ENCODE measurements at places on chromosomes 5 and 9.

GRCh38 chr5:35294976-35295375 is 64.7 kb upstream of the PRLR start:
- DNase-seq, result no peak

- DNase-seq, result no peak
Observed at GRCh38 chr9:85056203-85056572, 386.7 kb downstream of the NTRK2 start.

- DNase-seq, result no peak
Observed at GRCh38 chr5:172407822-172408221, 46.5 kb downstream of the SH3PXD2B start.

GRCh38 chr5:98630621-98631020 is 142.8 kb upstream of the RGMB start:
- no peak for DNase-seq

- no peak for DNase-seq
Observed at GRCh38 chr5:72386639-72387038, 66.5 kb downstream of the PTCD2 start.

- no peak for DNase-seq
Observed at GRCh38 chr5:95177456-95177855, 107.4 kb downstream of the MCTP1 start.

- DNase-seq, result peak; percentile 51
Observed at GRCh38 chr9:136409557-136410455, 608 bp downstream of the ENTR1 start.

GRCh38 chr9:127539259-127539981 is 72.7 kb upstream of the STXBP1 start:
- DNase-seq, result no peak

GRCh38 chr9:115006660-115007059 is 76.3 kb upstream of the TNFSF8 start:
- DNase-seq, result peak; percentile 69

DNA sequence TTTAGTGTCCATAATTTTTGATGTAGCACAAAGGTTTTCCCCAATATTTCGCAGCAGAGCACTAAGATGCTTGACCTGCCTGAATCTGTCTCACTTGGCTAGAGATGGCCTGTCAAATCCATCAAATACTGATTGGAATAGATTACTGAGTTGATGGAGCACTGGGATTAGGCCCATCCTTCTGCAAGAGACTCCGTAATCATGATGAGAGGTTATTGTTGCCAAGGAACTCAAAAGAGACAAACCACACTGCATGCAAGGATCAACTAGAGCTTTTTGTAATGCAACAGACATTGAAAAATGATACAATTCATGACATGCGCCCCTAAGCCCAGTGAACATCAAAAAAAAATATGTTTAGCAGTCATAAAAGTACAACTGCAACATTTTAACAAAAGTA is 585.3 kb upstream of the GRAMD2B start:
- no peak for DNase-seq

- DNase-seq, result no peak
Observed at GRCh38 chr9:93828331-93829097, 126.6 kb downstream of the BARX1 start.

DNA sequence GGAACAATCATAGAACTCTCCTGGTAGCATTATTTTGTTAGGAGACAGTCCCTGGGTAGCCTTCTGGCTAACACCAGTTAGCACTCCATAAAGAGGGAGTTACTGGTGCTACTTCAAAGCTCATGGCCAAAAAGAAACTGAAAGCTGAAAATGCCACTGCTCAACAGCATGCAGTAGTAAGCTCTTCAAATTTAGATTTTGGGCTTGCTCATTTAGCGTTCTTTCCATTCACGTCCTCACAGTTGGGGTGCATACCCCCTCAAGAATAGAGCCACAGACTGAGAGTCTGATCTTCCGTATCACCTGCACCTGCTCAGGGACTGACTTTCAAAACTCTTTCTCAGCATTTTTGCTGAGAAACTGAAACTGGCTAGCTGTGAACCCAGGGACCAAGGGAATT is 24.7 kb downstream of the NTRK2 start:
- no peak for DNase-seq

- DNase-seq, result peak; percentile 62
Observed at GRCh38 chr5:135829681-135830383, 4.6 kb upstream of the SLC25A48 start.

- DNase-seq, result no peak
Observed at GRCh38 chr9:10055886-10056395, 556.9 kb downstream of the PTPRD start.

DNA sequence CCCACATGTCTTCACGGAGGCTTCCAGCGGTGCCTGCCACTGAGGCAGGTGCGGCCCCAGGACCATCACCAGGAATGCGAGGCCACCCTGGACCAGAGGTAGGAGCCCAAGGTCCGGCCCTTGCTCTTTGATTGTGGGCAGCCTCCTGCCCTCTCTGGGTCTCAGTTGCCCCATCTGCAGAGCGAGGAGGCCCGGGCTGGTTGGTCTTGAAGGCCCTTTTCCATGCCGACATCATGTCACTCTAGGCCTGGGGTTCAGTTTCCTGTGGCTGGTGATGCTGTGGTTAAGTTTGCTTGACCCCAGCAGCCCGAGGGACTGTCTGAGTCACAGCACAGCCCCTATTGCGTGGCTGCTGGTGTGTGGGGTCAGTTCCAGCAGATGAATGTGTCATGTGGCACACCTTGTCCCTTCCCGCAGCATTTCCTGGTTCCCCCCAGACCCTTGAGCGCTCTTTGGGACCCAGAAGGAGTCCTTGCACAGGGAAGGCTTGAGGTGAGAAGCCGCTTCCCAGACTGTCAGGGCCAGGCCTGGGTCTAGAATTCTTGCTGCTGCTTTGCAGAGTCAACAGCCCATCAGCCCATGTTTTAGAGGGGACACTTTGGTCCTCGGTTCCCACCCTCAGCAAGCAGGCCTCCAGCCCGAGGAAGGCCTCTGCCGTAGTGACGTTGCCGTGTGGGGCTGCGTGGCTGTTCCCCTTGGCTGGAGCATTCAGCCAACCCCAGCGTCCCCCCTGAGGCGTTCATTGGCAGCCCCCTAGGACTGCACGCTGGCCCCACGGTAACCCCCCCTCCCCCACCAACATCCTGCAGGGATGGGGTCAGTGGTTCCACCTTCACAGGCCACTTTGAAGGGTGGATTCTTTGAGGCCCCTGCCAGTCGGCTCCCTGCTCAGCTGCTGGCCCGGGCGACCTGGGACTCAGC is 31.0 kb upstream of the HMCN2 start:
- no peak for DNase-seq

- DNase-seq, result no peak
Observed at GRCh38 chr5:107618242-107618641, 52.5 kb downstream of the EFNA5 start.

- DNase-seq, result no peak
Observed at GRCh38 chr5:96818125-96818788, 10.5 kb upstream of the ERAP1 start.

DNA sequence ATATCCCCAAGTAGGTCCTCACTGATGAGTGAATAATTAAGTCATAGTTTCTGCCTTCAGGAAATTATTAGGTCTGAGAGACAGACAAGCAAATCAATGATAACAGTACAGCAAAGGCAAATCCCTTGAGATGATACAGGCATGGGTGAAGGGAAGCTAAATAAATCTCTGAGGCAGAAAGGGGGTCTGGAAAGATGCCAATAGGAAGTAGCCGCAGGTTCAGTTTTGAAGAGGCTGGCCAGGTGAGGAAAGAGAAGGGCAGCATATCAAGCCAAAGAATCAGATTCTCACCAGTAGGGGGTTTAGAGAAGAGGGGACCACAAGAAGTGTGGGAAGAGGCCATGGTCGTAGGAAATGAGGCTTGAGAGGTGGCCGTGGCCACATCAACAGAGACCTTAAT is 85.8 kb downstream of the KIAA1958 start:
- no peak for DNase-seq

GRCh38 chr5:115985802-115986757 is 23.8 kb downstream of the LVRN start:
- no peak for DNase-seq

- DNase-seq, result no peak
Observed at GRCh38 chr5:72938206-72938605, 17.6 kb upstream of the FCHO2 start.

DNA sequence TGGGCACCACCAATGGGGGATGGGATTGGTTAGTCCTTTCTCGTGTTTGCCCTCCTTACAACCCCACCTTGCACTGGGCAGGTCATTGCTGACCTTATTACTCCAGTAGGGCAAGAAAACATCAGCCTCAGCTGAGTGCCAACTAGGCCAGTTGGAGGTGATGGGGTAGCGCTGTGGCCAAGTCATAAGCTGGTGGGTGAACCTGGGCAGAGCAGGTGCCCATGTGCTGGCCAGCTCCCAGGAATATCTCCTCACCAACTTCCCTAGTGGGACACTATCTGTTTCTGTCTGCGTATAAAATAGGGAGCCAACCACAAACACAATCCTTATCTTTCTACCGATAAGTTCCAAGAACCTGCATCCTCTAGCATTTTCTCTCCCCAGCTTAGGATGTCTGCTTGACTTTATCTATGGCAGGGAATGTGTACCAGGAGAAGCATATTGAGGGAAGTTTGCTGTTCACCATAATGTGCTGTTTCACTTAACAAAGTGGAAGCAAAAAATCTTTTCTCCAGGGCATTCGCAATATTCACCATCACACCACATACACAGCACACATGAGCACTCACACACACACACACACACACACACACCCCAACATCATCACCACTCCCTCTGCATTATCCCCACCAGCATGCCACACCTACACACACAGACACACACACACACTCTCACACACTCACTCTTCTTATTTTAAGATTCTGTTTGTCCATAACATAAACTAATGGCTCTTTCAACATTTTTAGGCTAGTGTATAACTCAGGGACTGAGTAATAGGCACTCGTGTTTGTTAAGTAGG is 390.0 kb downstream of the ENC1 start:
- no peak for DNase-seq

- DNase-seq, result no peak
Observed at GRCh38 chr9:90449213-90449925, 193.3 kb downstream of the DIRAS2 start.

- DNase-seq, result no peak
Observed at GRCh38 chr5:14467886-14468285, 113.7 kb upstream of the OTULINL start.

DNA sequence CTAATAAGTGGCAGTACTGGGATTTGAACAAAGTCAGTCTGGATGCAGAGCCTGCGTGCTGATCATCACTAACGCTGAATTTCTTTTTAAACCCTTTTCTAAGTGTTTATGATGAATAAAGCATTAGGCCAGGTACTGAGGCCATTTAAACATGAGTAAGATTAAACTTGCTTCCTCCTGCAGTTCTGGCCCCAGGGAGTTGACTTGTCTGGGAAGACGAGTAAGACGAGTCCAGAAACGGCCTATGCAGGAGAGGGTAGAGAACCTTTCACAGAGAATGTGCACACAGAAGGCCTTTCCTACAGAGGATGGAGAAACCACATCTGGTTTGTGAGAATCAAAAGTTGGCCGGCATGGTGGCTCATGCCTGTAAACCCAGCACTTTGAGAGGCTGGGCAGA is 42.9 kb downstream of the SPRY4 start:
- no peak for DNase-seq

DNA sequence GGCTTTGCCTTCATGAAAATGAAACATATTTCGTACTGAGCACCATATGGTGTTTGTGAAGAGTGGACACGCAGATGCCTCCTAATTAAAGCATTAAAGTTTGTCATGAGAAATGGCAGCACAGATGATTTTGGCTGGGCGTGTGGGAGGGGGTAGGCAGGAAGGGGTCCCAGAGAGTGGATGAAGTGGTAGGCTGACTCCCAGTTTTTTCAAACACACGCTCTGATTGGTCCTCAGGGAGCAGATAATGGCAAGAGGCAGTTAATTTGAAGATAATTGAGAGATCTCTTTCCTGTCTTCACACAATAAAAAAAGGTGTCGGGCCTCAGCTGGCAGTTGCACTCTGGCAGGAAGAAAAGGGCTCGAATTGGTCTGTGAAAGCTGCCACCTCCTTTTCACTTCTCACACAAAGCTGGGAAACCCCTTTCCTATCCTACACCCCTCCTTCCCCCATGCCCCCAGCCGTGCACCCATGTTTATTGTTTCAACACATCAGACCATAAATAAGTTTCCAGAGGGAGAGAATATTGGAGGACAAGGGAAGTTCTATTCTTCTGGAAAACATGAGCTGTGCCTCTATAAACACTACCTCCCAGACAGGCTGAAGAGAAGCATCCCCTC is 429.6 kb downstream of the ARHGEF28 start:
- no peak for DNase-seq

- no peak for DNase-seq
Observed at GRCh38 chr5:73728493-73729273, 102.7 kb downstream of the ARHGEF28 start.

DNA sequence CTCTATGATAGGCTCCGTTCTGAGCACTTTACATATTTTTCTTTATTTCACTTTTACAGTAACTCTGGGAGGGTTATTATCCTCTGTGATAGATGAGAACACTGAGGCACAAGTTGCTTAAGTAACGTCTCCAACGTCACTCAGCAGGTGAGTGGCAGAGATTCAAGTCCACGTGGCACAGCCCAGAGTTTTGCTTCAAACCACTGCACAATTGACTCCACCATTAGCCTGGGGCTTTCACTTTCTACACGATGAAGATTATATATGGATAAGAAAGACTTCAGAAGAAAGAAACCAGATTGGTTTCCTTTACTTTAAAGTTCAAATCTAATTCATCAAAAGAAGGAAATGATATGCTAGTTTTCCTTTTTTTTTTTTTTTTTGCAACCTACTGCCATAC is 245.9 kb downstream of the SYK start:
- DNase-seq, result peak; percentile 81

DNA sequence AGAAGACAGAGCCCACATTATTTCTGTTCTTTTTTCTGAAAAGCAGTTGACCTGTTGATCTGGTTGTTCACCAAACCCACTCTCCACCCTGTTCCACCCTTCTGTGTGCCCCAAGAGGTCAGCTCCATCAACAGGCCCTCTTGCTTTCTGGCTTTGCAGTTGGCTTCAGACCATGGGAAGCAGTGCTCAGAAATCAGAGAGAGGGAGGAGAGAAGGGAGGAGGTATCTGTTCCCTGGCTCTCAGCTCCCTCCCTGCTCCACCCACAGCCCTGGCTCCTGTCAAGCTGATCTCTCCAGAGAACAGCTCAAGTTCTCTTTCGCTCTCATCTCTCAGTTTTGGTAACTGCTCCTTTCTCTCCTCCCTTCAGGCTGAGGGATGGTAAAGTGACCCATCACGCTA is 144.2 kb upstream of the RAI14 start:
- no peak for DNase-seq

- DNase-seq, result no peak
Observed at GRCh38 chr9:113656771-113657670, 193.5 kb downstream of the RGS3 start.

DNA sequence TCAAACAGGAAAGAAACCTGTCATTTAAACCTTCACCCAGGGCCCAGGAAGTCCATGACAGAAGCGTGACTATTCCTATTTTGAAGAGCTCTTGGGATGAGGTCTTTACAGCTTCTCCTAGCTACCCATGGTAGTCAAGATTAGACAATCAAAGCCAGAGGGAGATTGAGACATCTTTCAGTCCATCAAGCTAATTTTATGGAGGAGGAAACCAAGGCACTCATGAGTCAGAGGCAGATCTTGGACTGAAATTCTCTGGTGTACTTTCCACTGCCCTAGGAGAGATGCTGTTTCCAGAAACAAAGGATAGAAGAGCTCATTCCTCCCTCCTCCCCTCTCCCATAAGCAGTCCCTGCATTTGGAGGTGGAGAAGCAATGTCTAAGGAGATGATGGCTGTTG is 9.2 kb downstream of the TNFSF8 start:
- DNase-seq, result no peak

Measured in activated naive CD4-positive, alpha-beta T cell treated with anti-CD3 and anti-CD28 coated beads for 36 hours (primary cell).